ENCODE measurements at places on chromosomes 4 and X.

DNA sequence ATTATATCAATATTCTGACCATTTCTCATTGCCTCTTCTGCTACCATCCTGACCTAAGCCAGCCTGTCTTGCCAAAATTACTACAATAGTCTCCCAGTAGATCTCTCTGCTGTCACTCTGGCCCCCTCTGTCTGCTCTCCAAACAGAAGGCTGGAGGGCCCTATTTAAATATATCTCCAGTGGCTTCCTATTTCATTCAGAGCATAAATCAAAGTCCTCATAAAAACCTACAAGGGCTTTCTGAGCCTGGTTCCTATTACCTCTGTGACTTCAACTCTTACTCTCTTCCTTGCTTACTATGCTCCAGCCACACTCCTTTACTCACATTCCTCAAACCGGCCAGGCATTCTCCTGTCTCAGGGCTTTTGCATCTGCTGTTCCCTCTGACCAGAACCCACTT lies 19.0 kb downstream of the IGSF1 start:
- DNase-seq, result no peak

- DNase-seq, result no peak
Measured at GRCh38 chr4:115058533-115058932, 54.9 kb downstream of the NDST4 start.

DNA sequence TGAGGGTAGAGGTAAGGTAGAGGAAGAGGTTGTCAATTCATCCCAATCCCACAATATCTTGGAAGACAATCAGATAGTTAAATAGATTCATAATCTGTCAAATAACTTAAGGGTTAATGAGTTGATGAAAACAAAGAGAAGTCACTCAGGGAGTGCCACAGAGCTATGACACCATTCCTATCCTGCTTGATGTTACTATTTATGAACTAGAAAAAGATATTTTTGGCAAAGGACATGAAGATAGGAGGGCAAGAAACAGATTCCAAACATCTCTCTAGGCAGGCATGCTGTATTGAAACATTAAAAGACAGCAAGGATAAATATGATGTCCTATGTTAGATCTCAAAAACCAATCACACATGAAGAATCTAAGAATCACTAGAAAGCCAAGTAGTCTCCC lies 3.5 kb upstream of the SRPX start:
- DNase-seq, result no peak

DNA sequence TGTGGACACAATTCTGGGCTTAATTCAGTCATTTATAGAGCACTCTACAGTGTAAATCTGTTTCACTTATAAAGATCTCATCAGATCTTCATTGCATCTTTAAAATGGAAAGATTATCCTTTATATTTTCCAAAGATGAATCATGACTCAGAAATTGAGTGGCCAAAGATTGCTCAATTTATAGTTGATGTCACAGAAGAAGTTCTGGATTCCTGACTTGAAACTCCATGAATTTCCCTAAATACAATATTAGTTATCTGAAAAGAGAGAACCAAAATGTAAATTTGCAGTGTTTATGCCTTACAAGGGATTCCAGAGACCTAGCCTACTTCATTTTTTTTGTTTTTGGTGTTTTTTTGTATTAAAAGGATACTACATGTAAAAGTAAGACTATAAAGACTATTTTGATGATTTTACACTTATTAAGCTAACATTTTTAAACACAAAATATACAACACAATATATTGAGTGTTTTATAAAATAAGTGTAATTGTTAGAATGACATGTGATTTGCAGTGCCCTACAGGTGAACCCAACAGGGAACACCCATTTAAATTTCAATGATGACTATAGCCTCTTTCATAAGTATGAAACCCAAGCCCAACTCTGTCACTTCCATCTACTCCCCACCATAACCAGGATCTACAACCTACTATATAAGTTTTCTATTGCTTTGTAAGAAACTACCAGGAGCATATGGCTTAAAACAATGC lies 183.5 kb downstream of the PCDH7 start:
- no peak for DNase-seq

- no peak for DNase-seq
Measured at GRCh38 chr4:184392748-184393559, 81.4 kb downstream of the IRF2 start.

DNA sequence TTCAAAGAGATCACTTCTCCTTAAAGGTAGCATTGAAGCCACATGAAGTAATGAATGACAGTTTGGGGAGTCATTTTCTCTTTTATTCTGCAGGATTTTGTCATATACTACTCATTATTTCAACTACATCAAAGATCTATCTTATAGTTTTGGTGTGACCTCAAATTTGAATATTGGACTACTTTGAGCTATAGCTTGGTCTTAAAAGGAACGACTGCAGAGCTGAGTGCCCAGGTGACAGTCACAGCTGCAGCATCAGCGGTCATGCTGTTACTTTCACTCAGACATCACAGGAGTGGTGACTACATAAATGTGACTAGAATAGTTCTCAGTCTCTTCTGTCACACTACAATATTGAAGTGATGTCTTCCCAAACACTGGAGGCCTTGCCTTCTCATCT lies 10.7 kb upstream of the SPCS3 start:
- DNase-seq, result no peak
